Bladder microvascular endothelial cell (primary cell): ENCODE measurements at places on chromosomes 2 and 18. TPM values are rescaled to one million over a fixed set of nuclear protein-coding genes. Genes with fewer than 3 reads are reported as not detected.

The NT5C1B gene
- not detected in 2 replicates for total RNA-seq

The RESP18 gene
- not detected in 2 replicates for total RNA-seq

The RAB6C gene
- 0.06 TPM in 1 of 2 replicates, not detected in the other for total RNA-seq

The HOXD10 gene
- 0.49 and 3.3 TPM in 2 replicates for total RNA-seq

The SNTG2 gene
- total RNA-seq, result 0.44 TPM in 1 of 2 replicates, not detected in the other

The LIPG gene
- total RNA-seq, result 2.0 and 3.4 TPM in 2 replicates

The POTEC gene
- total RNA-seq, result not detected in 2 replicates

The IGFBP5 gene
- 0.32 and 0.82 TPM in 2 replicates for total RNA-seq

The PXDN gene
- 415 and 652 TPM in 2 replicates for total RNA-seq

The SERPINB10 gene
- total RNA-seq, result not detected in 2 replicates

The GPR45 gene
- not detected in 2 replicates for total RNA-seq

The CAPN14 gene
- total RNA-seq, result under 0.01 and 0.13 TPM in 2 replicates

The EIF4E2 gene
- 103 TPM in 2 replicates for total RNA-seq

The SLC30A3 gene
- 0.81 and 34.7 TPM in 2 replicates for total RNA-seq

The GCKR gene
- under 0.01 and 0.19 TPM in 2 replicates for total RNA-seq

The NR4A2 gene
- total RNA-seq, result under 0.01 and 0.13 TPM in 2 replicates

The PTGR3 gene
- total RNA-seq, result 6.8 and 14.8 TPM in 2 replicates

The AP1S3 gene
- 2.3 and 5.7 TPM in 2 replicates for total RNA-seq
